ENCODE measurements at places on chromosomes 13 and 19.

DNA sequence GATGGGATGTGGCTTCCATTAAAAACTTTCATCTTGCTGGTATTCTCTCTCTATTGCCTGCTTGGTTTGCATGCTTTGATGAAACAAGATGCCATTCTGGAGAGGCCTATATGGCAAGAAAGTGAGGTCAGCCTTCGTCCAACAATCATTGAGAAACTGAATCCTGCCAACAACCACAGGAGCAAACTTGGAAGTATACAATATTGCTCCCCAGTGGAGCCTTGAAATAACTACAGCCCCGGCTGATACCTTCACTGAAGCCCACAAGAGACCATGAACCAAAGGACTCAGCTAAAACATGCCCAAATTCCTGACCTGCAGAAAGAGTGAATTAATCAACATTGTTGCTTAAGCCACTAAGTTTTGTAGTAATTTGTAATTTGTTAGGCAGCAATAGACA lies 82.5 kb upstream of the FGF14 start:
- DNase-seq: no peak

GRCh38 chr13:20713751-20714150 lies 10.3 kb downstream of the IL17D start:
- DNase-seq: peak; percentile 28

- DNase-seq: no peak
Observed at GRCh38 chr13:110687736-110688135, 18.2 kb downstream of the CARS2 start.

GRCh38 chr13:21020176-21020575 lies 41.2 kb downstream of the LATS2 start:
- DNase-seq: no peak

DNA sequence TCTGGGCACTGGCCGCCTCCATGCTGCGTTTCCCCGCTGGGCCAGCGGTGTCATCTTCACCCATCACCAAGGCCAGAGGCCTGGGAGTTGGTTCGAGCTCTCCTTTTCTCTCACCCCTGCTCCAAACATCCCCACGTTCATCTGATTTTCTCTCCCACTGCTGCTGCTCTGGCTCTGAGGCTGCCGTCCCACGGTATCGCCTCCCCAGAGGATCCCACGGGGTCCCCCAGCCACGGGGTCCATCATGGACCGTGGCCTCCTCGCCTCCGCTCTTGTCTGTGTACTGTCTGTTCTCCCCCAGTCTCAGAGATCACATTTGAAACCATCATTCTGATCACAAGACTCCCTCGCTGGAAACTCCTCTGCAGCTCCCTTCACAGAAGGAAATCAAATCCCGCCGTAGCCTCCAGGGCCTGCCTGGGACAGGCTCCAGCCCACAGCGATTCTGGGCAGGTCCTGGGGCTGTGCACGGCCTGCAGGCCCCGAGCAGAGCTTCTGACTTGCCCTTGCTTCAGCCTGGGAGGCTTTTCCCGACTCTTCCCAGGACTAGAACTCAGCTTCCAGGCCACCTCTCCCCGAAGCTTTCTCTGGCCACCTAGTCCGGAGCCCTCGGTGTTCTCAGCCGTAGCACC lies 64.2 kb downstream of the SOX1 start:
- no peak for DNase-seq

DNA sequence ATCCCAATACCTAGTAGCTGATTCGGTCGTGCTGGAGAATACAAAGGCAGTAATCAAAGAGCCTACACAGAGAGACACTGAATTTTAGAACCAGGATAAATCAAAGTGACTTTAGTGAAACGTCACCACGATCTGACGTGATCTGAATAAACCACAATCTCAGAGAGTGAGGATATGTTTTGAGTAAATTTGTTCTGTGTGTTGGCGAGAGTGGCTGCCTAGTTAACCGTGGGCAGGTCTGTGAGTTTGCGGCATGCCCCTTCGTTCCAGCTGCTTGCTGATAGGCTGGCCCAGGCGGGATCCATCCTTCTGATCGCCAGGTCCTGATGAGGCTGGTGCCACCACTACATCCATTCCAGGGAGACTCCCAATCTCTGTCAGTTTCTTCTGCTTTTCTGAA lies 40.4 kb downstream of the LRCH1 start:
- DNase-seq: no peak

GRCh38 chr13:75236774-75237173 lies 245.2 kb downstream of the TBC1D4 start:
- no peak for DNase-seq

- DNase-seq: no peak
Observed at GRCh38 chr13:48910686-48911085, 65.0 kb upstream of the FNDC3A start.

- no peak for DNase-seq
Observed at GRCh38 chr19:47099576-47100050, 14.0 kb downstream of the ZC3H4 start.

GRCh38 chr19:3024870-3025548 lies 4.1 kb downstream of the TLE2 start:
- DNase-seq: no peak
